Stimulated activated CD8-positive, alpha-beta memory T cell treated with anti-CD3 and anti-CD28 coated beads, Interleukin-15, amount 100 ng/mL, for 1 hour (primary cell): ENCODE measurements at places on chromosomes 4 and X.

DNA sequence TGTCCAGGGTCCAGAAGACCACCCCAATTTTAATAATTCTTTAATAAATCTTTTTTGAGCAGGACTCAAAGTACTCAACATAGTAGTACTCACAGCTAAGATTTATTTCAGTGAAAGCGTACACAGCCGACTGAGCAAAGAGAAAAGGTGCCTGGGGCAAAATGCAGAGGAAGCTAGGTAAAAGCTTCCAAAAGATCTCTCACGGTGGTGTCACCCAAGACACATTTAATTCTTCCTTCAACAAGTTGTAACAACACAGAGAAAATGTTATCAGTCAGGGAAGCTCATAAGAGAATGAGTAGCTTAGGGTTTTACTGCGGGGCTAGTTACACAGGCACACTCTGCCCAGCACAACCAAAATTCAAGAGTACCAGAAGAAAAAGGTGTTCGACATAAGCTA, 201.1 kb downstream of the OPHN1 start:
- no peak for DNase-seq

- no peak for DNase-seq
Measured at GRCh38 chr4:6941796-6942195, 32.2 kb downstream of the TBC1D14 start.

DNA sequence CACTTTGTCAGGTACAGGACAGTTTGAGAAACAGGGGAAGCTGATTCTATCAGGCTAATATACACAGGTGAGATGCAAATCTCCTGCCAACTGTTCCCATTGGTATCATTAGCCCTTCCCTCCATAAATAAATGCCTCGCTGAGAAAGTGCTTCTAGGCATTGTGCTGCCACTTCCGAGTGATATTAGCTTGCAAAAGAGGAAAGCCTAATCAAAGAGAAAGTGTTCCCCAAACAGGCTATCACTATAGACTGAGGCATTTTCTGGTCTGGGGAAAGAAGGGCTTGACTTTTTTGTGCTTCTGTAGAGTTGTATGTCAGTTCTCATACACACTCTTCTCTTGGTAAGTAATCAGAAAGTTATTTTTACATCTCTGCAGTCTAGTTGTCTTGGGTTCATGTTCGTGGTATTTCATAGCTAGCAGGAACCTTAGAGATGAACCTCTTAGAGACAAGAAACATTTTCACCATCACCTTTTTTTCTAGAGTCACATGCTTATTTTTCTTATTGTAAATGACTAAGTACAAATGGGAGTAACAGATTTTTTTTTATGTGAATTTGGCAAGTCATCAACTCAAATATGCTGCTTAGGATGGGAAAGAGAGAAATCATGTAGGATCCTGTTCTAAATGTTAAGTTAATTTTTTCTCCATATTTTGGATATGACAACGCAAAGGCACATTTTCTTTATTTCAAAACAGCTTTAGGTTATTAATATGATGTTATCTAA, 1009.8 kb downstream of the ADGRL3 start:
- DNase-seq = no peak

- peak; percentile 64 for DNase-seq
Measured at GRCh38 chr4:159102622-159103383, at the start of gene RAPGEF2. Gene RAPGEF2 (plus strand): TSS chr4:159103079. CDS start chr4:159104163, 1,084 bp downstream.

DNA sequence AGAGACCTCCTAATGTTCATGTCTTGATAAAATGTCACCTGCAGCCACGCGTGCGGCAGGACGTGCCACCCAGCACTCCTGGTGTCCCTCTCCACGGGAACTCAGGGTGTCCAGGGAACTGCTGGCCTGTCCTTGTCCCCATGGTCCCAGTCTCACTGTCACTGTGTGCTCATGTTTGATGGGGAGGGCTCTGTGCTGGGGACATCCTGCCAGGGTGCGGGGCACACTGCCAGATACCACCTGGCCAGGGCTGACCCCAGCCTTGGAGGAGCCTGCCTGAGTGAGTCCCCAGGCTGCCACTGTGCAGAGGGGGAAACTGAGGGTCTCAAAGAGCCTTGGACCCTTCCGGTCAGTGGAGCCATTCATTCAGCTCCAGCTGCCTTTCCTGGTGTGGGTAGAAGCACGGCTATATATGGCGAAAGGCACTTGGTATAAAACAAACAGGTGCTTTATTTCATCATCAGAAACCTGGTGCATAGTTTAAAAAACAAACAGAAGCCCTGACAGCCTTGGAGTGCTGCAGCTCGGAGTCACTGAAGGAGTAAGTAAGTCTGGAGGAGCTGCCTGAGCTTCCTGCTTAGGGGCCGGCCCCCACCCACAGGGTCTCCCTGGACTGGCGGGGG, 33.0 kb downstream of the NOP14 start:
- DNase-seq = no peak

DNA sequence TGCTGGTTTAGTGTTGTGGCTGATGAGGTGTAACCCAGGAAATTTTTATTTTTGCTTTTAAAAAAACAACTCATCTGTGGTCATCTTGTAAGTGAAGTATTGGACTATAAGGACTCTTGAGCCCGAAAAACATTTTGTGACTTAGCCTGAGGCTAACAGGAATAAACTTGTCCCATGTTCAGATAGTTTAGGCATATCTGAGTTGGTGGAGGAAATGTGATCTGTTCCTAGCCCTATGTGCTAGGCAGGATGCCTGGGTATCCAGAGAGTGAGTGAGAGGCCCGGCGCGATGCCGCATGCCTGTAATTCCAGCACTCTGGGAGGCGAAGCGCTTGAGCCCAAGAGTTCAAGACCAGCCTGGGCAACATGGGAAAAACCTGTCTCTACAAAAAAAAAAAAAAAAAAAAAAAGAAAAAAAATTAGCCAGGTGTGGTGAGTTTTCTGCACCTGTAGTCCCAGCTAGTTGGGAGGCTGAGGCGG, 3.7 kb downstream of the SMS start:
- no peak for DNase-seq

DNA sequence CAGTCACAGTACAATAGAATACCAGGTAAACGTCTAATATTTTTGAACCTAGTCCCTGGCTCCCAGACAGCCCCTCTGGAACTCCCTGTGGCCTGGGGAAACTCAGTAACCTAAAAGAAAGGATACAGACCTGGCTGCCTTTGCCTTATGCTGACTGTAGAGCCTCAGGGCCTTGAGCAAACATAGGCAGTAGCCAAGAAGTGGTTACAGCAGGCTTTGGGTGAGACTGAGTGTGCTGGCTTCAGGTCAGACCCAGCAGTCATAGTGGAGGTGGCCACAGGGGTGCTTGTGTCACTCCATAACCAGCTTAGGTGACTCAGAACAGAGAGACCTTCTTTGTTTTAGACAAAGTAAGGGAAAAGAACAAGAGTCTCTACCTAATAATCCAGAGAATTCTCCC, 141.8 kb upstream of the PRDX4 start:
- no peak for DNase-seq

DNA sequence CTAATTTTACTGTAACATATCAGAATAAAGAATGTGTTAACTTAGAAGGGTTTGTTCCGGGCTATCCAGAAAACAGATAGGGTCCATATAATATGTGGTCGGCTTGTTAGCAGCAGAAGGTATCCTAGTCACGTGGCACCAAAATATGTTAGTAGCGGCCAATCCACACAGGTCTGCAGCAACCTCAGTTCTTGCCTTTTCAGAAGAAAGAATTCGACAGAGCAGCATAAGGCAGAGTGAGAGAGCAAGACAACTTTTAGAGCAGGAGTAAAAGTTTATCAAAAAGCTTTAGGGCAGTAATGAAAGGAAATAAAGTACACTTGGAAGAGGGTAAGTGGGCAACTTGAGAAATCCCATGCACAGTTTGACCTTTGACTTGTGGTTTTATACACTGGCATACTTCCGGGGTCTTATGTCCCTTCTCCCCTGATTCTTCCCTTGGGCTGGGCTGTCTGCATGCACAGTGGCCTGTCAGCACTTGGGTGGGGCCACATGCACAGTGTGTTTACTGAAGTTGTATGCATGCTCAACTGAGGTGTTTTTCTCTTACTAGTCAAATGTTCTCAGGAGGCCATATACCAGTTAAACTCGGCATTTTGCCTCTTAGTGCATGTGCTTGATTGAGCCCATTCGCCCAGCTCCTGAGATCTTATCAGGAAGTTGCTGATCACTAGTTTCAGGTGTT, 37.0 kb upstream of the ABCG2 start:
- DNase-seq = no peak

DNA sequence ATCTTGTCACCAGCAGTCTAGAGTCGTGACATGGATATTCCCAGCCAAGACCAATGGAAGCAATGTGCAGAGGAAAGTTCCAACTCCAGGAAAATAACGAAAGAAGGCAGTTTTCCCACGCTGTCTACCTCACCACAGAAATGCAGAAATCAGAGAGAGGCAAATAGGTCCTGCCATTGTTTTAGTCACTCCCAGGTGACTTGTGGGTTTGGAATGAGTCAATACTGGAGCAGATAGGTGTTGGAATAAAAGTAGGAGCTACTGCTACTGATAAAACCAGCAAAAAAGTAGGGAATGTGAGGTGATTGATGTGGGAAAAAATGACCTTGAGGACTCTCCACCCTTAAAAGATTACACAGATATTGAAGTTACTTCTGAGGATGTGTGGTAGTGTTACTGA, 72.8 kb upstream of the RAI2 start:
- no peak for DNase-seq

GRCh38 chrX:54786967-54787366, 11.1 kb downstream of the ITIH6 start:
- DNase-seq = peak; percentile 8
